ENCODE measurements at places on chromosomes 12 and 14.

DNA sequence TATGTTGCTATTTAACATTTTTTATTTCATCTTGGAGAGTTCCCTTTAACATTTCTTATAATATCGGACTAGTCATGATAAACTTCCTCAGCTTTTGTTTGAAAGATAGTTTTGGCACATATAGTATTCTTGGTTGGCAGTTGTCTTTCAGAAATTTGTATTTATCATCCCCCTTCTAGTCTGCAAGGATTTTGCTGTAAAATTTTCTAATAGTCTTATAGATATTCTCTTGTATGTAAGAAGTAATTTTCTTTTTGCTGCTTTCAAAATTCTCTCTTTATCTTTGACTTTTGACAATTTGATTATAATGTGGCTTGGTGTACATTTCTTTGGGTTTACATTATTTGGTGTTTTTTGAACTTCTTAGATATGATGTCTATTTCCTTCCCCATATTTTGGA is 116.0 kb upstream of the AVPR1A start:
- no peak for DNase-seq

DNA sequence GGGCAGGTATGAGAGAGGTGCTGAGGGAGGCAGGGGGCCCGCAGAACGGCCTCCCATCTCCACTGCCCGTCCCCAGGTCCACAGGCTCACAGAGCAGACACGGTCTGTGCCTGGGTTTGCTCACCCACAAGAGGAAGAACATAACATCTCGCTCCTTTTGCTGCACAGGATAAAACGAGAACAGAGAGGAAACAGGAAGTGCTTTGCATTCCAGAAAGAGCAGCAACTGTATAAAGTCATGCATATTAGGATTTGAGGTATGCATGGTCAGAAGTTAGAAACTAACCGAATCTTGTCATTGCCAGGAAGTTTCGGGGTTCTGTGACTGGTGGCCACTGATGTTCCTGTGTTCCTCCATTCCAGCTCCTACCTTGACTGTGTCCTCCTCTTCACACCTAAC is 25.0 kb downstream of the NTF3 start:
- DNase-seq: no peak

- DNase-seq: no peak
Observed at GRCh38 chr12:87603727-87604126, 425.5 kb downstream of the C12orf50 start.

- DNase-seq: no peak
Observed at GRCh38 chr12:92899386-92900001, 29.6 kb downstream of the EEA1 start.

- DNase-seq: no peak
Observed at GRCh38 chr12:128394137-128394536, 127.2 kb downstream of the TMEM132C start.

DNA sequence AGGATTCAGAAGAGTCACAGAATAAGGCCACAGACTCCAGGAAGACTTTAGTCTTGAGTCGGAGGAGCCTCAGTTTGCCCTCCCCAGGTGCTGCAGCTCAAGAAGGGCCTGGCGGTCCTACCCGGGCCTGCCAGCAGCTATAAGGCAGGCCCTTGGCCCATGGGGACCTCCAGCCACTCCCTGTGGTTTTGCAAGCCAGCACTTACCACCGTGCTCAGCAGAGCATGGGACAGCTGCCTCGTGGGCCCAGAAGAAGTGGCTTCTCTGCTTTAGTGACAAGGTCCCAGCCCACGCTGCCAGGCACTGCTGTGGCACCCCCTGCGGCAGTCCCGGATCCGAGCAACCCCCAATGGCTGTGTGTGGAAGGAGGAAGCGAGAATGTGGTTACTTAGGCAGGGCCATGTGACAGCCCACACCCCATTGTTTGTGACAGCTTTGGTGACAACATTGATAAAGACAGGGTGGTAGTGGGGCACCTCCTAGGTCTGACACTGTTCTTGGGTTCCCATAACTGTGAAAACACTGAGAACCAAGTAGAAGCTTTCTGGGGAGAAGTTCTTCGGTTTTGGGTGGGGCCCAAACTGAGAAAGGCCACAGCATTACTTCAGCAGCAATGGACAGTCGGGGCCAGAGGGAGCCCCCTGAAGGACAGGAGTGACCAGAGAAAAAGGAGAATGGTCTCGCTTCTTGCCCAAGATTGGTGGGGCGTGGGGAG is at the start of gene SELPLG:
Gene SELPLG, minus strand, starts transcription at position 361 of the 715 bp plus-strand sequence. CDS start 9,587 bp downstream, outside the sequence.
- no peak for DNase-seq

- no peak for DNase-seq
Observed at GRCh38 chr12:72105849-72106248, 166.3 kb upstream of the TRHDE start.

Data from NCI-H774 (cell line).